Right hindlimb (tissue), 1 donor: ENCODE measurements at places on chromosomes 2 and 18.
A peak's percentile ranks its signal among the peaks of the same experiment; 100 is the strongest.

DNA sequence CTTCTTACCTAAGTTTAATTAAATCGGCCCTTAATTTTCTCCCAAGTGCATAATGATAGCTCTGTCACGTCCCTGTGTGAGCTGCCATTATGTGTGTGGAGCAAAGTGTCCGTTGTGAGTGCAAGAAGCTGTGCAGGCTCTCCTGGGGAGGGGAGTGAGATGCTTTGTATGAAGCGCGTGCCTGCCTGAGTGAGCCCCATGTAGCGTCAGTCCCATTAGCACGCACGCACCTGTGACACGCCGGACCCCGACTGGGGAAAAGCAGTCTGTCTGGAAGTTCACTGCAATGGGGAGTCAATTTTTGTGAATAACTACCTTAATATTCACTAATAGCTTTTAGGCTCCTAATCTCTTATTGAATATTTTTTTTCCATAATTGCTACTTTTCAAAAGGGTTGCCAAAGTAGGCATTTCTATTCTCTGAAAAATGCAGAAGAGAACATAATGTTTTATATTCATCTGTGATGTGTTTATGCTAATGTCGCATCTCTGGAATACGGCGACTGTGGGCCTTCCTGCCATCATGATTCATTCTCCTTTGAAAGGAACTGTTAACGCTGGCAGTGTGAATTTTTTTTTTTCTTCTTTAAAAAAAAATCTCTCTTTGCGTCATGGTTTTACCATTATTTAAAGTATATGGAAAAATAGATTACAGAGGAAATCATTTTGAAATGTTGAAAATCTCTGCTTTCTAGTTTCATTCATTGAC, 157.7 kb downstream of the COL4A4 start:
- DNase-seq, result no peak

DNA sequence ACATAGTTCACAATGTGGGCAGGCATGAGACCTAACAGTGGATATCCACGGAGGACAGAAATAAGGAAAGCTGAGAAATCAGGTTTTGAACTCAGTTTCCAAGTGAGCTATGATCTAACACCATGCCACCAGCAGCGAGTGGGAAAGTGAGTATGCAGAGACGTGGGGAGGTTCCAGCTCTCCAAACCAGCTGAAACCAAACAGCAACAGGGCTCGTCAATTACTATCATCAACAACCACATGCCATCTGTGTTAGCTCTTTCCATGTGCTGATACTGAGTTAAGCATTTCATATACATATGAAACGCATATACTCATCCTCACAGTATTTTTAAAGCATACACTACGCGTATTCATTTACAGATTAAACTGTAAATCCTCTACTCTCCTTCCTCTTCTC, 172.4 kb downstream of the ZNF516 start:
- no peak for DNase-seq

DNA sequence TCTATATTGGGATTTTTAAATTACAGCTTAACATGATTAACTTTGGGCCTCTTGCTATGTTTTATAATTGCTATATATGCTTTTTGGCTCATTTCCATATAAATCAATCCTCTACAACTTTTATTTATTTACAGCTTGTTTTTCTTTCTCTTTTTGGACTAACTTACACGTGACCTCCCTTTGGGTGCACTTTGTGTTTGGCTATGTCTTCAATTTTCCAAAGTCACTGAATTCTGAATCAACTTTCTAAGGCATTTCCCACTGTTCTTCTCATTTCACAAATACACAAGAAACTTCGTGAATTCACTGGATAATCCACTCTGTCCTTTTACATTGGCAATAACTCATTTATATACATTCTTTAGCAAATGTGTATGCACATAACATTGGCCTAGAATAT, 5.4 kb upstream of the CPS1 start:
- DNase-seq, result no peak

GRCh38 chr2:135219226-135219625, 167.1 kb downstream of the RAB3GAP1 start:
- DNase-seq, result no peak

- DNase-seq, result no peak
Observed at GRCh38 chr18:57077786-57078552, 68.9 kb upstream of the BOD1L2 start.

GRCh38 chr2:41806286-41806685, 241.5 kb upstream of the PKDCC start:
- no peak for DNase-seq

DNA sequence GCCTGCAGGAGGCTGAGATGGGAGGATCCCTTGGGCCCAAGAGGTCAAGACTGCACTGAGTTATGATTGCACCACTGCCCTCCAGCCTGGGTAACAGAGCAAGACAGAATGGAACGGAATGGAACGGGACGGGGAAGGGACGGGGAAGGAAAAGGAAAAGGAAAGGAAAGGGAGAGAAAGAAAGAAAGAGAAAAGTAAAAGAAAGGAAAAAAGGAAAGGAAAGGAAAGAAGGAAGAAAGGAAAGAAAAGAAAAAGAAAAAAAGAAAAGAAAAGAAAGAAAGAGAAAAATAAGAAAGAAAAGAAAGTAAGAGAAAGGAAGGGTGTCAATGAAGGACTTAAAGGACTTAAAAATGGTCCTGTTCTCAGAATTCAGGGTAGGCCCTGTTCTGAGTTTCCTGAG, 4.3 kb upstream of the SPOPL start:
- no peak for DNase-seq

GRCh38 chr2:15701991-15702390, 110.3 kb downstream of the DDX1 start:
- no peak for DNase-seq

GRCh38 chr2:203673933-203674332, 32.5 kb upstream of the CD28 start:
- DNase-seq, result no peak

DNA sequence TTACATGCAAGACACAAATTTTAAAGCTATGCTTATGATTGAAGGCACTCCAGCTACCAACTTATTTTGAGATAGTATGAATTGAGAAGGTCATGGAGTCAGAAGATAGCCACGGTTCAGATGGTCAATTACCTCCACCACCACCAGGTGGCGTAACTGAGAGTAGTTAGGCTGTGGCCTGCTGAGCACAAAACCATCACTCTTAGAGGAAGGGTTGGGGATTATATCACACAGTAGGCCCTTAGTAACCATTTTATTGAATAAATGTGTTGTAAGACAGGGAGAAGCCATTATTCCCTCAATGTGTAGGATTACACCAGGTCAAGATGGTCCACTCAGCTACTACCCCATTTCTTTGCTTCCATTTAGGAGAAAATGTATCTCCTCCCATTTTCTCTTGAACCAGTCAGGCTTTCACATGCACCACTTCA, 18.8 kb downstream of the KLHL41 start:
- peak; percentile 44 for DNase-seq

DNA sequence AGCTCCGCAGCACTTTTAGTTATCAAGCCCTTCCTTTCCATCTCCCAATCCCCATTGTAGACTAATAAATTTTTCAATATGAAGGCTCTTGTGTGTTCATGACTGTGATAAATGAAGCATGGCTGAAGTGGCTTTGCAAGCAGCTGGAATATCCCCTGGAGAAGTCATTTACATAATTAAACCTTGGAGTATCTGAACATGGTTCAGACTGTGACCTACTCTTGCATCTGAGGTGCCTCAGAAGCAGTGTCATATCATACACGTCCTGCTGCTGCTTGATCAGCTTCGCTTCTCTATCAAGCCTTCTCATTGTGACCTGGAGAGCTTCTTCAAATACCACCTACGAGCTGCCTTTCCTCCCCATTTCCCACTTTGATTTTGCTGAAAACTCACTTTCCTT, 48.4 kb upstream of the ZNF397 start:
- no peak for DNase-seq

GRCh38 chr2:186205254-186205911, 280.7 kb upstream of the ZC3H15 start:
- DNase-seq, result peak; percentile 25

DNA sequence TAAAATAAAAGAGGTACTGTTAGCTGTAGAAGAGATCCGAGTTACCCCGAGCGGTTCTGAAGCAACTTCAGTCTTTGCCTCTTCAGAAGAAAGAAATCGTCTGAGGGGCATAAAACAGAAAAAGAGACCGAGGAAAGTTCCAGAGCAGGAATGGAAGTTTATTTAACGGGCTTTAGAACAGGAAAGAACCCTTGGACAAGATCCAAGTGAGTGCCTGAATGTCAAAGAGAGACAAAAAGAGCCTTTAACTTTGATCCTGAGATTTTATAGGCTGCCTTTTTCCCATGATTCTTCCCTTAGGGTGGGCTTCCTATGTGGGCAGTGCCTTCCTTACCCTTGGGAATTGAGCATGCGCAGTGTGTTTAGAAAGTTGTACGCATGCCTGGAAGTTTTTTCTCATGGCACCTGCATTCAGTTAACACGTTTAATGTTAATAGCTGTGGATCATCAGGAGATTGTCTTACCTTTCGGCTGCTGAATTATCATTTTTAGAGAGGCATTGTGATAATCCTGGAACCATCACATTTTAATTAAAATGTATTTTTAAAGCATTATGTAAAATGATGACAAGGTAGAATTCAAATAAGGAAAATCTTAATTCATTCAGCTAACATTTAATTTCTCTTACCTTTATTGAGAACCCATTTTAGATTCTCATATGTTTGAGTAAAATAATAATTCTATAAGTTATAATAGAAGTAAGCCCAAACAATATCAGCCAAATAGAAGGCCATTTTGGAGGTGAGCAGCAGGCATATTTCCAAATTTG, 269.5 kb upstream of the ZSWIM2 start:
- DNase-seq, result no peak

DNA sequence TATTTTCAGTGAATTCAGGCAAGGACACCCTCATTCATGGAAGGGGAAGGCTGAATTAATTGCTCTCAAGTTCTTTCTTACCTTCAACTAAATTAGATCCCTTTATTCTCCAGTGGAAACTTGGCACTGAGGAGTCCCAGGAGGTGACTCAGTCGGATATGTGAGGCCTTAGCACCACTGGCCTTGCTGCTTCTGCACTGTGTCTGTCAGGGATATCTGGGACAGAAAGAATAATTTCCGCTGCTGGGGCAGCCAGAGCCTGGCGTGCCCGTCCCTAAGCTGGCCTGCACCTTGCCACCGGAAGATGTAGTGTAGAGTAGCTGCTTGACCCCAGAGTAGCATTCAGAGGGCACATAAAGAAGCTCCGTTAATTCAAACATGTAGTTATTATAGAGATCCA, 53.4 kb downstream of the LIMS1 start:
- no peak for DNase-seq

- no peak for DNase-seq
Observed at GRCh38 chr2:127596311-127597045, 49.5 kb upstream of the GPR17 start.

DNA sequence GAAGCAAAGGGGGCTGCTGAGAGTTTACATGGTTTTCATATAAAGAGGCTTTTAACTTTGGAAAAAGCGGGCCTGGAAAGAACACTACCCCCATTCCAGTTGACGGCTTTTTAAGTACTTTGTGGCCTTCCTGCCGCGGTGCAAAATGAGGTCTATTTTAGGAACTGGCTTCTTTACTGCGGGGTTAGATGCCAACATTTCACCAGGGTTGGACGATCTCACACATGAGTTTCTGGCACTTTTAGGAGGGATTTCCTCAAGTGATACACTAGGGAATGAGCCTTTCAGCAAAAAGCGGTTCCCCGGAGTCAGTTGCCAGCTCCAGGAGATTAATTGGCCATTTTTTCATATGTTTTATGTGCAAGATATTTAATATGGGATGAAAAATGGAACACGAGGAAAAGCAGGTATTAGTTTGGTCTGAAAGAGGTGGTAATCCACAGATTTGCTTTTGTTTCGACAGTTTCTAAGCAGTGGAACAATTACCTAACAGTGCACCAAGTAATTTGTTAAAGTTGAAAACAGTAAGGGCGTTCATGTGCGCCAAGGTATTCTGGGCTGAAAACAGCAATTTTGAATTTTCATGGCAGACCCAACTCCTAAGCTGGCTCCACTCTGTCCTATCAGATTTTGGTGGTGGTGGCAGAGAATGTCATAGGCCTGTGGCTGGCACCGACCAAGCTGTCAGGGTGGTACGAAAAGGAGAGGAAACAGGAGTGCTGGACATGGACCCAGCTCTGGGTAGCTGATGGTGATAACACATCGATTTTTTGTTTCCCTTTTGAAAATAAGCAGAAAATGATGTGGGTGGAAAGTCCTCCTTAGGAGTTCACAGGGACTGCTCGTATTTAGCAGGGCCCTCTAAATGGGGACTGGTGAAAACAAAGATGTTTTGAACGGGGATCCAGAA, 55.6 kb upstream of the FZD5 start:
- peak; percentile 67 for DNase-seq

DNA sequence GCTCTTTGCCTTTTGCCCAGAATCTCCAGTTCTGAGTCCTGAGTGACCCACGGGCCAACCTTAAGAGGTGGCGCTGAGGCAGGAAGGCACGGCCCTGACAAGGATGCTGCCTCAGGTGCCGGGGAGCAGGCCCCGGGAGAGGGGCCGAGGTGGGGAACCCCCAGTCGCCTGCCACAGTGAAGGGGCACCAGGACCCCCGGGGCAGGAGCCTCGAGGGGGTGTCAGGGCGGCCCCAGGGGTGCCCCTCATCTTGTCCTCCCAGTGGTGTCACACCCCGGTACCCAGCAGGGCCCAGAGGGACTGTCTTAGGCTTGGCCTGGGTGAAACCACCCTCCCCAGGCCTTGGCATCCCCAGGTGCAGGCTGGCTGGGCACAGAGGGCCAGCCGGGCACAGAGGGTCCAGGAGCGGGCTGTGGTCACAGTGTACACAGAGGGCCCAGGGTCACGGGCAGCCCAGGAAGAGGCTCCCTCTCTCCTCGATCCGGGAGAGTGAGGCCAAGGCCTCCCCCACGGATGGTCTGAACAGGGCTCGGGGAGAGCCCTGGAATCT, 1.0 kb downstream of the PDCD1 start:
- no peak for DNase-seq

DNA sequence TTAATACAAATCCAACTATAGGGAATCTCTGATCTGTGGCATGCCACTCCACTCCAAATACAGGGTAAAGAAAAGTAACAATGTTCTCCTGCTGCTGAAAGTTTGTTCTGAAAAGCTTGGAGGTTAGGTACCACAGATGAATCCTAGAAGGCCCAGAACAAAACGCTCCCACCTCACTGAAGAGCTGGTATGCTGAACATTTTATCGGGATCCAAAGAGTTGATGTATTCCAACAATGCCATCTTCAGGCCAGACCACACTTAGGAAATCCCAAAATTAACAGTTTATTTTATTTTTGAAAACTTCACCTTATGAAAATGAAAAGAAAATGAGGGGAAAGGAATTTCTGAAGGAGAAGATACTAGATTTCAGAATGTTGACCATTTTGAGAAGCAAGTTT, 145.1 kb upstream of the CDH19 start:
- no peak for DNase-seq

DNA sequence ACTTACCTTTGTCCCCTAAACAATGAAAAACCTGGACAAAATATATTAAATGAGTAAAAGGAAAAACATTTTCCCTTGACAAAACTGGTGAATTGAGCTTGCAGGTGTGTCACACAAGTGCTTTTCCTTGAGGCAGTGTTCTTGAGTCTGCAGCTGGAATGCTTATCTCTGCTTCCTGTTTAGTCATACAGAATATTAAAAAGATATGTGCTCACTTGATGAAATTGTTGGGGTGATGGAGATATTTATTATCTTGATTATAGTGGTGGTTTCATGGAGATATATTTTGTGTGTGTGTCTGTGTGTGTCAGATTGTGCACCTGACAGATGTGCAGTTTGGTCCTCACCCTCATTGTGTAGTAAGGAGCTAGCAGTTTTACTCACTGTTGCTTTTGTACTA, 3.3 kb downstream of the TAF1B start:
- DNase-seq, result no peak

- peak; percentile 46 for DNase-seq
Observed at GRCh38 chr2:149611100-149611820, 23.7 kb upstream of the MMADHC start.
